ENCODE measurements at places on chromosomes 3 and 15.

DNA sequence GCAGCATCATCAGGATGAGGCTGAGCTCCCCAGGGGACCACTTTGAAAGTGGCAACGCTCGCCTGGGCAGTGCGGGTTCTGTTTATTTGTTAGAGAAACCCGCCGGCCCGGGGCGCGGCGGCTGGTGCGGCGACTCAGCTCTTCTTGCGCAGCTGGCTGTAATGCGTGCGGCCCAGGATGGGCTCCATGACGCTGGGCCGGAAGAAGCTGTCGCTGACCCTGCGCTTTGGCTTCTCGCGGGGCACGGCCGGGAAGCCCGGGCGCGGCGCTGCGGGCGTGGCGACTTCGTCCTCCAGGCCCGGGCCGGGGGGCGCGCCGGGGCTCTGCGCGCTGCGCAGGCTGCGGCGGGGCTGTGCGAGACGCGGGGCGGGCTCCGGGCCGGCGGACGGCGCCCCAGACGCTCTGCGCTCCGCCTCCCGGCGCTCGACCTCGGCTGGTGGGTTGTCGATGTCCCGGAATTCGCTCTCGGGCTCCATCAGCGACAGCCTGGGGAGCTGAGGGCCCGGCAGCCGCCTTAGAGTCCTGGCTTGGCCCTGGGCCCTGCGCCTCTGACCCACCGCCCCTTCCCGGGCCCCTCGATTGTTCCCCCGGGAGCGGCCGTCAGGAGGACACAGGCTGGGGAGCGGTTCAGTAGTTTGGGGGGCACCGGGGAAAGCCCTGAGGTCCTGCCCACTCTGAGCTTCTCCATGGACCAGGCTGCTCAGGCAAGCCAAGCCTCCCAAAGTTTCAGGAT is 10.3 kb upstream of the KIF7 start:
- no peak for DNase-seq

DNA sequence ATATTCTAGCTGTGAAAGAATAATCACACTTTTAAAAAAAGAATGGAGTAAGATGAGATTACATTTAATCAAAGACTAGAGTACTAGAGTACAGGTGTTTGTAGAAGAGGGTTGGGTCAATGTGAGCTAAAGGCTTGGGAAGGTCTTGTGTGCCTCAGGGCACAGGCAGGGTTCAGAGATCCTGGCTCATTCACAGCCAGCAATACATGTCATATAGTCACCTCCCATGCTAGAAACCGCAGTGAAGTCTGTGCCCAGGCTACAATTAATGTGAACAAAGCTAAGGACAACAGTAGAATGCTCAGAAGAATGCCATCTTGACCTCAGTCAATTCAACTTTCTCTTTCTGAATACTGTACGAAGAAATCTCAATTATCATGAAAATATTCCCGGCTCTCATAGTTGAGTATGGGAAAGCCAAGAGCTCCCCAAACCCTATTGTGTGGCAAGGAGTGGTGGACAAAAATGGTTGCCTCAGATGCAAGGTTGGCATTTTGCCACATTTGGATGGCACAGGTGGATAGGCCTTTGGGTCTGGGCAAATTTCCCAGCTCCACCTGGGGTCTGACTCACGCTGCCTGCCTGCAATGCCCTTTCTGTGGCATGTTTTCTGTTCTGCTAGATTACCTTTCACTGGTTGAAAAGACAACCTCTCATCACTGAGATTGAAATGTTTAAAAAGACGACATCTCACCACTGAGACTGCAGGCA is 70.2 kb downstream of the NMD3 start:
- DNase-seq = no peak

DNA sequence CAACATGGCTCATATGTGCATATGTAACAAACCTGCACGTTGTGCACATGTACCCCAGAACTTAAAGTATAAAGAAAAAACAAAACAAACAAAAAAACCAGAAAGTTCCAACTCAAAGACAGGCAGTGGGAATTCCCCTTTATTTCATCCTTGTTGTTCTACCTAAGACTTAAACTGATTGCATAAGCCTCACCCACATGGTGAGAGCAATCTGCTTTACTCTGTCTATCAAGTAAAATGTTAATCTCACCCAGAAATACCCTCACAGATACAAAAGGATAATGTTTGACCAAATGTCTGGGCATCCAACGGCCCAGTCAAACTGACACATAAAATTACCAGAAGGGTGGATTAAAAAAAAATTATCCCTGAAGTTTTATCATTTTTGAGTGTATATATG is 190.9 kb upstream of the PLSCR5 start:
- DNase-seq = no peak

GRCh38 chr3:144272680-144273079 is 301.1 kb downstream of the DIPK2A start:
- DNase-seq = no peak

DNA sequence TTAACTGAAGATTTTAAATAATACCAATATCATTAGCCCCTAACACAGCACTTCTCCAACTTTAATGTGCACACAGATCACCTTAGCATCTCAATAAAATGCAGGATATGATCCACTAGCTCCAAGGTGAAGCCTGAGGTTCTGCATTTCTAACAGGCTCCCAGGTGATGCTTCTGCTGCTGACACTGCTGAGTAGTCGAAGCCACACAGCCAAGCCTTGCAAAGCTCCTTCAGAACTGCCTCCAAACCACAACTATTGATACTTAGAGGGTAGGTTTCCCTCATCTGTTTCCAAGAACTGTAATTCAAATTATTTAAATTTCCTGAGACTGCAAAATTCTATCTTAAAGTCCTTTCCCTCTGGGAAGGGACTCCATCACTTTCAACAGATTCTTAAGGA is 3.9 kb downstream of the RIOX2 start:
- no peak for DNase-seq

- no peak for DNase-seq
Observed at GRCh38 chr3:123258811-123259420, 57.2 kb downstream of the SEC22A start.

- DNase-seq = no peak
Observed at GRCh38 chr3:97821287-97821773, 481 bp upstream of the CRYBG3 start.

GRCh38 chr3:183202004-183202722 is 39.6 kb upstream of the LAMP3 start:
- DNase-seq = no peak

GRCh38 chr15:57537488-57538264 is 54.0 kb upstream of the MYZAP start:
- no peak for DNase-seq

DNA sequence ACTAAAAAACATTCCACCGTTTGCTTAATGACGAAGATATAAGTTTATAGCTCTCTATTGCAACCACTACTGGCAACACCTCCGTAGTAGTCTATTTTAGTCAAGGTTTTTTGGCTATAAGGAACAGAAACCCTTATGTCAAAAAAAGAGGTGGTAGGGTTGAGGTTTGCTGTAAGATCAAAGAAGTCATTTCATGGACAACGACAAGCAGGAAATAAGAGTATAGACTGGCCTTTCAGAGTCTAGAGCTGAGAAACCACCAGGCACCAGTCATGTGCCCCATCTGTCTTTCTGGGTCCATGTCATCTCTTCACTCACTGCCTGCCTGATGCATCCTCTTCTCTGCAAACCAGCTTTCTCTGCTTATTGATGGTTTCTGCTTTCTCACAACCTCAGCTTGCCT is 42.7 kb downstream of the THBS1 start:
- no peak for DNase-seq

DNA sequence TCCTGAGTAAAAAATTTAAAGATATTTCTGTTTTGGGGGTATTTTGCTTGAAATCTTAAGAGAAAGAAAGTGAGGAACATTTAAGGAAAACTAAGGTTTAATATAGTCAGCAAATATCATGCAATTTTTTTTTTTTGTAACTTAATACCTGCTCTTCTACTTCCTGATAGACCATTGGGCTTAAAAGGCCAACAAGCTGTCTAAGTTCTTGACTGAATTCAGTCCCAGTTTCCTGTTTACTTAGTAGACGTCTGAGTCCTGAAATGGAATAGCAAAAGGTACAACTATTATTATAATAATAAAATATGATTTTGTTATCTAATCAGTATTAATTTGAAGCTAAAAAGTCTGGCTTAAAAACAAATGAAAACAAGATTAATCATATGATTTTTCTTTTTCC is 37.9 kb downstream of the IQCB1 start:
- DNase-seq = no peak

DNA sequence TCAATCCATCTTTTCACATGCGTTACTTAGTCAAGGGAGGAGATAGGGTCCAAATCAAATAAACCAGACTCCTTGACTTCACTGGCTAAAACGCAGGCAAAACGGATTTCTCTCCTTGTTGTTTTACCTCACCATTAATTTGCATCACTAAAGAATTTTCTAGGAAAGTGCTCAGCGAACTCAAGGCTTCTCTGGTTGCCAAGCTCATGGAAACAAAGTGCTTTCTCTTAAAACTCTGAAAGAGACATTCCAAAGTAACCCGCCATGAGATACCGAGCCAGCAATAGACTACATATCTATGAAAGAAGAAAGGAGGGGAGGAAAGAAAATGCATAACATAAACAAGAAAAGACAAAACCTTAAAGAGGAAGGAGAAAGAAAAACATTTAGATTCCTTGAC is 211.7 kb upstream of the WNT5A start:
- no peak for DNase-seq

GRCh38 chr15:100133001-100133400 is 208.8 kb downstream of the ADAMTS17 start:
- DNase-seq = no peak
